ENCODE measurements at places on chromosomes 6 and 20.

DNA sequence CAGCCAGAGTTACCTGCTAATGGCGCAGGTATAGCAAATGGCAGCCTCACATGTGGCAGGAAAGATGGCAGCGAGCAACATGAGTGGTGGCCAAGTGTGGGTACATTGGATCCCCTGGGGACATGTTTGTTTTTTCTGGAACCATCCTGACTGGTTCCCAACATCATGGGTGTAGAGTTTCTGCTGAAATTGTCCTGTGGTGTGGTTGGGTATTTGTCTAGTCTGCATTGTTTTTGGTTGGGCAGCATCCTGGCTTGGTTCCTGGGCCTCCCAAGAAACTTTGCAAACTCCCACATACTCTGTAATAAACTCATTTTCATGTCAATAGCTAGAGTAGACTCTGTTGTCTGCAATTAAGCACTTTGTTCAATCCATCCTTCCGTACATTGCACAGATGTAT lies 282.6 kb downstream of the CDC5L start:
- DNase-seq, result no peak

DNA sequence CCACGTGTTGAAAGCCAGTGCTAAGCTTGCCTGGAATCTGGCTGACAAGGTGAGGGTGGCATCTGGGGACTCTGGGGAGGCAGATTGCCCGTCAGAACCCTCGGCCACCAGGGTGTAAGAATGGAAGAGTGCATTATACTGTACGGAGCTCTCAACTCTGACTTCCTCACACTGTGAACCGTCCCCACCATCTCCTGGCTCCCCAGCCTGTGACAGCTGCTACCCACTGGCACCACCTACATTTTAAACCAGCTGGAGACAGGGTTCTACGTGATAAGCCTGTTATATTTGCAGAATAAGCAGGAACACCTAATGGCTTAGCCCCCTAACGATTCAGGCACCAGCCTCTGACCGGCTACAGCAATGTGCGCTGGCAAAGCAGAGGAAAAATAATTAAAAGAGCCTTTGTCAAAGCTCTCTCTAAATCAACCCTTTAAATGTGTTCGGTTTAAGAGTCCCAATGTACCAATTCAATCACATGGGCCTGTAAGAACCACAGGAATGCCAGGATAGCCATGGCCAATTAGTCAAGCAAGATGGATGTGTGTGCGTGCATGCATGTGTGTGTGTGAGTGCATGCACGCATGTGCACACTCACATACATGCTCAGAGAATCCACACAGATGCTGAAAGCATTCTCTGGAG lies 89.1 kb upstream of the TAB2 start:
- DNase-seq, result no peak

GRCh38 chr6:163608204-163608644 lies 193.7 kb downstream of the QKI start:
- no peak for DNase-seq

DNA sequence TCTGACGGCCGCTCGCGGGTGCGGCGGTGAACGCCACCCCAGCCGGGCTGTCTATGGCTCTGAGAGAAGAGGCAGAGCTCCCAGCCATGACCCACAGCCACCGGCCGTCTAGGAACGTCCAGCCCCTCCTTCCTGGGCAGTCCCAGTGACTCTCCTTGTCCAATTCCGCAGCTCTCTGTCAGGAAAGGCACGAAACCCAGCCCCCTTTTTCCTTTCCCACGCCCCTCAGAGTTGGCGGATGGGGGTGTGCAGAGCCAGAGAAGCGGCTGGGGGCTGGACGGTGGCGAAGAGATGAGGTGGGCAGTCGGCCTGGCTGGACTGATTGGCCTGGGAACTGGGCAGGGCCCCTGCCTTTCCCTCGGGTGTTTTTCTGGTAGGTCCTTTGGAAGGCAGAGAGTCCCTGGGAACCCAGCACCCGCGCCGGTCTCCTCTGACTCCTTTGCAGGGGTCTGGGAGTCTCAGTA lies 1.5 kb downstream of the EBF4 start:
- no peak for DNase-seq

- DNase-seq, result no peak
Measured at GRCh38 chr6:169062272-169062671, 191.4 kb downstream of the THBS2 start.

GRCh38 chr6:24780206-24780605 lies 5.5 kb downstream of the GMNN start:
- no peak for DNase-seq

DNA sequence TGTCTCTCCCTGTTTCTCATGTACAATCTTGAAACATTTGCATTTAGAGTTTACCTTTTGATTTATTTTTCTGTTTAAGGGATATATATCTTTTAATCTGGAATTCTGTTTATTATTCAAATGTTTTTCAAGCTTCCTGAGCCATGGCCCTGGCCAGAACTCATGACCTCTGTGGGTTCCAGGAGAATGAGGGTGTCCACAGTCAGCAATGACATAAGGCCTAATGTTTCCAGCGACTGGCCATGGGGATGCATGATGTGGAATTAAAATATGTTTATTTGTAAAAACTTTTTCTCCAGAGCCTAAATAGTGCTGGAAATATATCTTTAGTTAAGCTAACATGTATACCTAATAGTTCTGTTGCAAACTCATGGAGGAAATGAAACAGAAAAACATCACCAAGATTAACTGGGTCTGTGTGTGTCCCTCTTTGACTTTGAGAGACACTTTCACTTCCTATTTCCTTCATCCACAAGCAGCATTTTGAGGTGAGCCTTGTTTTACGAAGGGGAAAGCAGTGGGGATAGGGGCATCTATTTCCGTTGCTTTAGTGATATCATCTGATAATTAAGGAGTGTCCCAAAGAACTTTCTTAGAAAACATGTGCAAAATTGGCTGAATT lies 87.6 kb downstream of the SMOC2 start:
- DNase-seq, result no peak

DNA sequence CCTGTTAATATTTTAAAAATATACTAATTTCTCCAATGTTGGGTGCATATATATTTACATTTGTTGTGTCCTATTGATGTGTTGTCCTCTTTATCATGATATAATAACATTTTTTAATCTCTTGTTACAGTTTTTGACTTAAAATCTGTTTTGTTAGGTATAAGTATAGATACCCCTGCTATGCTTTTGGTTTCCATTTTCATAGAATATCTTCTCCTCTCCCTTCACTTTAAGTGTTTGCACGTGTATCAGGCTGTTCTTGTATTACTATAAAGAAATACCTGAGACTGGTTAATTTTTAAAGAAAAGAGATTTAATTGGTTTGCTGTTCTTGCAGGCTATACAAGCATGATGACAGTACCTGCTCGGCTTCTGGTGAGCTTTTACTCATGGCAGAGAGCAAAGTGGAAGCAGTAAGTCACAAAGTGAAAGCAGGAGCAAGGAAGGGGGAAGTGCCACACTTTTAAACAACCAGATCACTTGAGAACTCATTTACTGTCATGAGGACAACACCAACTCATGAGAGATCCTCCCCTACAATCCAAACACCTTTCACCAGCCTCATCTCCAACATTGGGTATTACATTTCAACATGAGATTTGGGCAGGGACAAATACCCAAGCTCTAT lies 340.5 kb upstream of the SYNCRIP start:
- no peak for DNase-seq

DNA sequence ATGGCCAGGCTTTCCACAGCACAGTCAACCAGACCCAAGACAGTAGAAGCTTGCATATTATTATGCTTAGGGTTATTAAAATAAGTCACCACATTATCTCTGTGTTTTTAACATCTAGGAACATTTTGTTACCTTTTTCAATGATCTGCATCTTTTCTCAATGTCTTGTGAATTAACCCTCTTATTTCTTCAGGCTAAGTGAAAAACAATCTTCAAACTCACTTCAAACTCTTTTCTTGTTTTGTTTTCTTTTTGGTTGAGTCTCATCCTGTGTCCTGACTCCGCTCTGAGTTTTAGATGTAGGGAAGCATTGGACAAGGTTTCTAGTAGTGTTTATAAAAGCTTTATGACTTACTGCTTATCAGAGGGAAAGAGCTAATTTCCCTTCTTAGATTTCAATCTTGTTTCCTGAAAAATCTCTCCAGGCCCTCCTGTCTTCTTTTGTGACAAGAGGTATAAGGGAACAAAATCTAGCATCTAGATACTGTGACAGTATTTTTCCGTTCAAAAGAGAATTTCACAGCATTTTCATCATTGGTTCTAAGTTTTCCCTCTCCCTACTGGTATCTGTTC lies 26.2 kb downstream of the NOX3 start:
- no peak for DNase-seq

DNA sequence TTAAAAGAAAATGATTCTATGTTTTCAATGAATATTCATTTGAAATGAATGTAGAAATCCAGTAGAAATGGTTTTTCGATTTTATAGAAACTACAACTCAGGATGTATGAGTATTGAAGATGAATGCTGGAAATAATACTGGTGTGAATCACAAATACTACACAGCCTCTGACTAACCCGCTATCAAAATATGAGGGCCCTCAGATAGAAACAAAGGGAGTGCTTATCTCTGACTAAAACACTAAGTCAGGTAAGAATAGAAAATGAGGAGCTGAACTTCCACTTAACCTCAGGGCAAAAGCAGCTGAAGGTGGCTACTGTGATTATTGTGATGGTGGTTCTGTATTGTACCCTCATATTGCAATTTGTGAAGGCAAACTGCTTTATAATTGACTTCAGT lies 220.9 kb upstream of the RNF217 start:
- no peak for DNase-seq

DNA sequence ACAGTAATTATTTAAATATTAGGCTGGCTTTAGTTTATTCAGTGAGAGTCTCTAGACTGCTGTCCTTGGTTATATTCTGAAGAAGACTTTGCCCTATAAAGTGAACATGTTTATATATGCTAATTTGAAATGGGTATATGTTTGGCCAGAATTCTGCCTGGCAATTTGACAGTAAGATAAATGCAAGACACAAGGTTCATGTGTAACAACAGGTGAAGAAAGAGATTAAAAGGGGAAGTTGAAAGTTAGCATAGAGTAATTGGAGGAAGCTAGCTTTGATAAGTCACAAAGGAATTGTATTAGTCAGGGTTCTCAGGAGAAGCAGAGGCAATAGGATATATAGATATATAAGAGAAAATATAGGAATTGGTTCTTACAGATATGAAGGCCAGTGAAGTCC lies 191.4 kb downstream of the CENPW start:
- DNase-seq, result no peak

DNA sequence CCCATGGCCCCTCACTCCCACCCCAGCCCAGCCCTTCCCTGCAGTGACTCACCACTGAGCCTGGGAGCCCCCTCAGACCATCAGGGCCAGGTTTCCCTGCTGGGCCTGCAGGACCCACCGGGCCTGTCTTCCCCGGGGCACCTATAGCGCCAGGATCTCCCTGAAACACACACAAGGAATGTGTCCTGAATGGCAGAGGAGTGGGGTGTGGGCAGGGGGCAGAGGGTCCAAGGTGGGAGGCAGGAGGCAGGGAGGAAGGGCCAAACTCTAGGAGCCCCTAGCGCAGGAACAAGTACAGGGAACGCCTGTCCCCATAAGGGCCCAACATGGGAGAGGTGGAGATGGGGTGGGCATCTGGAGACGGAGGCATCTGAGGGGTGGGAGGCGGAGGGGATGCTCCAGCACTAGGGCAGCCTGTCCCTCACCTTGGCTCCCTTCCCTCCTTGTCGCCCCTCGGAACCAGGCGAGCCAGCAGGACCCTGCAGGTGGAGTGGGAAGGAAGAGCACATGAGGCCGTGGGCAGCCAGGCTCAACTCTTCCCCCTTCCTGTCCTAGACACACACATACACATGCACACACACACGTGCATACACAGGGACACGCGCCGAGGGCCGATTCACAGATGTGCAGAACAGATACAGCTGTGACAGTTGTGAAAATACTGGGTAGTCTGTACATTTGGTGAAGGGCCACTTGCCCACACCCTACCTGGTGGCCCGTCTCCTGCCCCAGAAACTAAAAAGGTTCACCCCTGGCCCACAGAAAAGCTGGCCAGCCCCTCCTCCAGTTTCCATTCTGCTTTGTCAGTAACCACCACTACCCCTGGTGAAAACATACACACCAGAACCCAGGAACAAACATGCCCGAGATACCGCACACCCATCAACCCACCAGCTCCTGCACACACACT lies 24.6 kb downstream of the COL11A2 start:
- DNase-seq, result no peak

DNA sequence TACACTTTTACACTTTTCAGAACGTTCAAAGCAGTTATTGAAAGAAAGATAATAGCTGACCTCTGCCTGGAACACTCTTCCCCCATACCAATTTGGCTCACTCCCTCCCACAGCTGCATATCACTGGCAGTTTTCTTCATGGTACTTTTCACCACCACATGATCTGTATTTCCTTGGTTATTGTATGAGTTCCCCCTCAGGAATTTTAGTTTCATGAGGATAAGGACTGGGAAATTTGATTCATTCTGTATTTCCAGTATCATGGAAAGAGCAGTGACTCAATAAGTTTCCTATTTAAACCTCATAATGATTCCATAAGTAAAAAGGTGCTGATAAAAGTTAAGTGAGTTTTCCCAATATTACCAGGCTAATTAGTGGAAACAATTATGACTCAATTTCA lies 16.0 kb downstream of the HTR1B start:
- no peak for DNase-seq
